ENCODE measurements at places on chromosomes 16 and 17.

DNA sequence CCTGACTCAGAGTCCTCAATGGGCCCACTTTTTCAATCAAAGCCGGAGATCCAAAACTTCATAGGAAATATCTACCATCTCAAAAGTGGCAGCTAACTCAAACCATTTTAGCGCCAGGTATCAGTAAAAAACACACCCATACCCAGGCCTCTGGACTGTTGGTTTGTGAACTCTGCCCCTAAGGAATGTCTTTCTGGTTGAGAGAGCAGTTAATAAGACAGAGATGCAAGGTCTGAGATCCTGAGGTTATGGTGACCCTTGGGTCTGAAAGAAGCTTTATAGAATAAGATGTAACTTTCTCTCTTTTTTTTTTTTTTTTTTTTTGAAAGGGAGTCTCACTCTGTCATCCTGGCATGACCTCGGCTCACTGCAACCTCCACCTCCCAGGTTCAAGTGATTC, 350.5 kb downstream of the SOX9 start:
- no peak for DNase-seq

- no peak for DNase-seq
Observed at GRCh38 chr17:17090642-17091103, 48.4 kb downstream of the MPRIP start.

GRCh38 chr16:51592535-51593300, 441.6 kb upstream of the SALL1 start:
- DNase-seq = no peak

- DNase-seq = no peak
Observed at GRCh38 chr16:72715267-72715666, 332.7 kb downstream of the ZFHX3 start.

GRCh38 chr16:73147958-73148357, 100.0 kb upstream of the ZFHX3 start:
- no peak for DNase-seq

DNA sequence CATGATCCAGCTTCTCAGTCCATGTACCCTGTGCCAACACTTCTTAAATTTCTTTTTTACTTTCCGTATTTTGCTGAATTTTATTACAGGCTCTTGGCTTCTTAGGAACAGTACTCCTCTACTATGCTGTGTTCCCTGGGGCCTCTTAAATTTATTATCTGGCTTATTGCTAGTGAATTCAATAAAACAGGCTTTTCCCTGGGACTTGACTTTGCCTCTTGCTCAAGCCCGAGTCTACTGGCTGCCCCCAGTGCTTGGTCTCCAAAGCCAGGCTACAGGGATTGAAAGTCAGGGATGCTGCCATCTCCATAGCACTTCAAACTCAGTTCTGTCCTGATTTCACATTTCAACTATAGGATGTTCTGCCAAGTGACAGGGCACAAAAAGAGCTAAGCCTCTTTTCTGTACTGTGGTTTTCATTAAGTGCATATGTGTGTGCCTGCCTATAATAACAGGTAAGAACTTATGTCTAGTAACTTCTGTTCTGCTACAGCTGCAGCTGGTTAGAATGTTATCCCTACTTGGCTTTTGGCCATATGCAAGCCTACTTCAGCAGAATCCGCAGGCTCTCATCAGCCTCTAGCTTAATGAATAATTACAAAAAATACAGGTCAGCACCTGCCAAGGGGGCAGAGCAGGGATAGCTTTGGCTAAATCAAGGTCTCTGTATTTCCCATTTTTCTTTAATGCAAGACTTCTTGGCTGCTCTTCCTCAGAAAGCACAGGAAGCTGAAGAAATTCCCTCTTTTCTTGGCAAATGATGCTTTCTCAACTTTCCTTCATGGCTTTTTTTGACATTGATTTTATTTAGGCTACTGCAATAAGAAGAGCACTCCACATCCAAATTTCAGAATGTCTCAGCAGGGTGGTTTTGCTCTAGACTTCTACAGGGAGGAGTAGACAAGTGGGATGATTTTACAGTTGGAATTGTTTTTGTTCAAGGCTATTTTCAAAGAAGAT, 8.2 kb downstream of the FAM20A start:
- no peak for DNase-seq

DNA sequence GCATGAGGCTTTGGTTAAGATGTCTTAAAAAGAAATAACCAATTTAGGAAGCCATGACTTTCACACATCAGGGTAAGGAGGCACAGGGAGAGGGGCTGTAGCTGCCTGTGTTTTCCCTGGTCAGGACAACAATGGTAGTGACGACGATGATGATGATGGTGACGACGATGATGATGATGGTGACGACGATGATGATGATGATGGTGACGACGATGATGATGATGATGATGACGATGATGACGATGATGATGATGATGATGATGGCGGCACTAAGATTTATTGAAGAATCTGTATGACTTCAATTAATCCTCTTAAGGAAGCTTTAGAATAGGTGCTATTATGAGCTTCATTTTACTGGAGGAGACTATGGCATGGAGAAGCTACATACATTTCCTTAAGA, 284.1 kb upstream of the TNRC6C start:
- no peak for DNase-seq

DNA sequence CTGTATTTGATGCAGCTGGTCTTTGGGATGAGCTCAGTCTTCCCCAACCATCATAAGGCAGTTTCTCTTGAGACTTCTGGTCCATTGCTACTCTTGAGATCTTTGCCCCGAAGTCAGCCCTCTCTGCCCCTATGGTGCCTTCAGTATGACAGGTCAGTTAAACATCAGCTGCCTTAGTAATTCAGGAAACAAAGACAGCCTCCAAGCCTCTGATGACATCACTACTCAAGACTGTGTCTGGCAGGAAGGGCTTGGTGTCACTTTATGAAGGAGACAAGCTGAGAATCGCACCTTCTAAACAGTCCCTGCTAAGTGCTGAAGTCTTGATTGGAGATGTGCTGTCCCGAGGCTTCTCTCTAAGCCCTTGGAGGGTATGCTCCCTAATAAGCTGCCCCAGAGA, 104.9 kb upstream of the TBX2 start:
- DNase-seq = no peak

- peak; percentile 23 for DNase-seq
Observed at GRCh38 chr16:85309656-85310587, 197.7 kb upstream of the CIBAR2 start.

DNA sequence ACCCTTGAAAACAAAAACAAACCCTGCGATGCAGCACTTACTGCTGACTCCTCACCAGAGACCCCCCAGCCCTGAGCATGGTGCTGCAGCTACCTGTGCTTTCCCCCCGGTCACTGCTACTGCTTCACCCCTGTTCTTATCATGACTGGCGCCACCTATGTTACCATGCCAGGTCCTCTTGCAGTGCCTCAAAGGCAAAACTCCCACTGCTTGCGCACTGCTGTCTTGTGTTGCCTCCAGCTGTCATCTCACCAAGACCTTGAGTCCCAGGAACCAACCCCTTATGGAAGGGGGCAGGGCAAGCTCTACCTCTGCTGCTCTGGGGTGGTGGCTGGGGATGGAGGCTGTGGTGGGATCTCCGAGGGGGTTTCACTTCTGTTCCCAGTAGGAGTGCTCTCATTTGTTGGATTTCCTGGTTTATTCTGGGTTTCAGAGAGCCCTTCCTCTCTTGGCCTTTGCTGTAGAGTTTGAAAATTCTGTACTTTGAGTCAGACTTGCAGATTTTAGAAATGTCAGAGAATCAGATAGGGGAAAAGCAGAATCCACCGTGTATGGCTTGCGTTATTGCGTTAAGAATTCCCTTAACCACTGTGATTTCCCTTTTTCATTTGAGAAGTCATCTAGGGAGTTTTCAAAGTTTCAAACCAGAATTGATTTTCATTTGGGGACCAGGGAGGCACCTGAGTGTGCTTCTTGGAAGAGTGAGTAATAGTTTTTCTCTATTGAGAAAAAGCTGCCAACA, 96.6 kb downstream of the SPECC1 start:
- DNase-seq = no peak

- DNase-seq = peak; percentile 18
Observed at GRCh38 chr16:22186517-22186916, 19.6 kb upstream of the EEF2K start.

DNA sequence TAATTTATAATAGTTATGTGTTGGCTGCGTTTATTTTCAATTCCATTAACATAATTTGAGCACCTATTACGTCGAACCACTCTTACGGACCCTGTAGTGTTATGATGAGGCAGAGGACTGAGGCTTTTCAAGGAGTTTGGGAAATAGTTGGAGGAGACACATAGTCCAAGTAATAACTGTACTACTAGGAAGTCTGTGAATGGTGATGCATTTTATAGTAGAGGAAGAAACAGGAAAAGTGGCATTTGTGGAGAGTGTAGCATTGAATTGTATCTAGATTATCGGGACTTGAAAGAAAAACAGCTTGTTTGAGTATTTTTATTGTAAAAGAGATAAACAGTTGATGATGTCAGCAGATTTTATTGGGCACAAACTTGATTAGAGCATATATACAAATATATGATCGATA, 1.7 kb downstream of the NFATC3 start:
- no peak for DNase-seq

GRCh38 chr16:69201787-69202186, 14.8 kb downstream of the SNTB2 start:
- no peak for DNase-seq

GRCh38 chr17:17900615-17901520, 64.1 kb upstream of the SREBF1 start:
- peak; percentile 54 for DNase-seq

DNA sequence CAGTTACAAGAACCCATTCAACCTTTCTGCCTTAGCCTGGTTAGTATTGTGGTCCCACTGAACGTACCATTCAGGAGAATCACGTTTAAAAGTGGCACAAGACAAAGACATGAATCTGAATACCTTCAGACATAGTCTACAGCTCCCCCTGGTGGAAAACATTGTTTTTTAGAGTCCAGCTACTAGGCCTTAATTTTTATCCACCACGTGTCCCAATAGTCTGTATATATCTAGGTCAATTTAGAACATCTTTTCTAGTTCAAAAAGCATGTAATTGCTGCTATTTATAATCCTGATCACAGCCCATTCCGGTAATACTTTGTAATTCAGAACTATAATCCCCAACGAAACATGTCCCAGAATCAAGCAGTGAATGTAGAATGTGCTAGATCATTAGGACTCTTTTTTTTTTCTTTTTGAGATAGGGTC, 13.7 kb upstream of the GUCY2D start:
- peak; percentile 95 for DNase-seq

- no peak for DNase-seq
Observed at GRCh38 chr16:56684926-56685590, 2.8 kb downstream of the MT1X start.

DNA sequence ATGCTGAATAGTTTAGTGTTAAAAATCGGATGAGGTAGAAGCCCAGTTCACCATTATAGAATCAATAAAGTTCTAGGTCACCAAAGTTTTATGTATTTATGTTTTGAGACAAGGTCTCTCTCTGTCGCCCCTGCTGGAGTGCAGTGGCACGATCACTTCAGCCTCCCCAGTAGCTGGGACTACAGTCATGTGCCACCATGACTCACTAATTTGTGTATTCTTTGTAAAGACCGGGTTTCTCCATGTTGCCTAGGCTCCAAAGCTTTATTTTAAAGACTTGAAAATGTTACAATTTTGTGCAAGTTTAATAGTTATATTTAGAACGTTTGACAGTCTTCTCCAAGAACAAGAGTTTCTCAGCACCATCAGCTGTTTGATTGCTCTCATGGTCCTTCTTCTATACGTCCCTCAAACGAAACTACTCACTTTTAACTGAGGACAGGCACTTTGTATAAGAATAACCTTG, 32.1 kb downstream of the NDE1 start:
- peak; percentile 89 for DNase-seq

DNA sequence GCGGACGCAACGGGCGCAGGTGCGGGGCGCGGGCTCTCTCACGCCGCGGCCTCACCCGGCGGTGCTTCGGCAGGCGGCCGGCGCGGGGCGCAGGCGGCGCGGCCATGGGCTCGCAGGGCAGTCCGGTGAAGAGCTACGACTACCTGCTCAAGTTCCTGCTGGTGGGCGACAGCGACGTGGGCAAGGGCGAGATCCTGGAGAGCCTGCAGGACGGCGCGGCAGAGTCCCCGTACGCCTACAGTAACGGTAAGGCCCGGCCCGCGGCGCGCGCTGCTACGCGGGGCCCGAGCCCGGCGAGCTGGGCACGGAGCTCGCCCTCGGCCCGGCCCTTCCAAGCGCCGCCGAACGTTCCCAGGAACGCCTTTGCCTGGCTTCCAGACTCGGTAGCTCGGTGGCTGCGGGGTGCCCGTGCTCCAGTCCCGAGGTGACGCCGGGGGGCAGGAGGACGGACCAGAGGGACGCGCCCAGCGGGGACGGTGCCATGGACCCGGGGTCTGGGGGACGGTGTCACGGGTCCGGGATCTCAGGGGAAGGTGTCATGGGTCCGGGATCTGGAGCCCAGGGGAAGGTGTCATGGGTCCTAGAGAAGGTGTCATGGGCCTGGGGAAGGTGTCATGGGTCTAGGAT, 435 bp downstream of the RAB40C start:
- no peak for DNase-seq

DNA sequence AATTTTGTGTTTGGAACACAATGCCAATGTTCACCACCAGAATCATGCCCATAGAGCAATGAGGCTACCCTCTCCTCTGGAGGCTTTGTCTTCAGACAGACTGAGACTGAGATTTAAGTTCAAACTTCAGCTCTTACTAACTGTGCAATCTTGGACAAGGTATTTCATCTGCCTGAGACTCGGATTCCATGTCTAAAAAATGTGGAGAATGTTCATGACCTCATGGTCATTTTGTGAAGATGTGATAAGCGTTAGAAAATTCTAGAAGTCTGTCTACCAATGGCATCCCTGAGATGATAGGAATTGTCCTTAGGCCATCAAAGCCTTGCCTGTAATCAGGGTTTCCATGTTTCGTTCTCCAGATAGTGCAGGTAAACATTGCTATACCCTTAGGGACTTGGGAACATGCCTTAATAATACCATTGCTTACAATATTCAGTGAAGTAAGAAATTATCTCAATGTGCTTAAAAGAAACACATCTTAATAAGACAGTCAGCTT, 388.2 kb upstream of the MAF start:
- DNase-seq = no peak

DNA sequence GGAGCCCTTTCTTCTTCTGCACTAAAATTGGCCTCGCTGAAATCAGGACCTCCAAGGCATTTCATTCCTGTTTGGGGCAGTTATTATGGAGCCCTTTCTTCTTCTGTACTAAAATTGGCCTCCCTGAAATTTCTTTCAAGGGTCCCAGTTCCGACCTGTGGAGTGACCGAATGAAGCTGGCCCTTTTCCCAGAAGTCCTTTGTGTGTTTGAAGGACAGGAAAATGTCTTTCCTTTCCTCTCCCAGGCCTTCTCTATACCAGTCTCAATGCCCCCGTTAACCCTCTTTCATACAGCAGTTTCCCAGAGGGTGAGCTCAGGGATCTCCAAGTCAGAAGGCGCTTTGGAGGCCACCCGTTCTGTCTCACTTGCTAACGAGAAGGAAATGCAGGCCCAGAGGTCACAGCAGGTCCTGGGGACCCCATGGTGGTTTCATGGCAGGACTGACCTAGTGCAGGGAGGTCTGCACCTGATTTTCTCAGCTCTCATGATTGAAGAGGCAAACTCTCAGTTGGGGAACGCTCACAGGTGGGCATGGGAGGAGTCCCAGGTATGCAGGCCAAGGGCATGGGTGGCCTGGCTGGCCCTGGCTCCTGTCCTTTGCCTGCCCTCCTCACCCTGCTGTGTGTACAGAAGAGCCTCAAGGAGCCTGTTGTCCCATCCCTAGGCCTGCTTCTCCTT, 37.1 kb upstream of the DOC2B start:
- DNase-seq = no peak

All from OCI-M1 (cell line).